ENCODE measurements at places on chromosomes 7 and 10.

DNA sequence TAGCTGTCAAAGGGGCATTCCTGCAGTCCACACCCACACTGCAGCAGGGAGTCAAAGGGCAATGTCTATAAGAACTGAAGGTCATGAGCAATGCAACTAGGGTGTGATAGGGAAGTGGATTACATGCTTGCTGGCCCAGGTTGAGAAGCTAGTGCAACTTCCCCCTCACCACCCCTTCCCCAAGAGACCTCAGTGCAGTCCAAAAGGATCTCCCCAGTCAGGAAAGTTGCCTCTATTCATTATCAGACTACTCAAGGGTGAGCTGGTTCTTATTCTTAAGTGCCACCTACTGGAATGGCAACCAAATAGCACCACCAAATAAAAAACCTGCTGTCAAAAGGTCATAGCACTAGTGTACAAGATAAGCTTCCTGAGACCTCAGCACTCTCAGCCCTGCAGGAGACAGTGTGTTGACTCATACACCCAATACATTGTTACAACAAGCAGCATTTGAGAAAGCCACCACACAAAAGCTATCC is 28.2 kb downstream of the MTERF1 start:
- DNase-seq, result no peak

DNA sequence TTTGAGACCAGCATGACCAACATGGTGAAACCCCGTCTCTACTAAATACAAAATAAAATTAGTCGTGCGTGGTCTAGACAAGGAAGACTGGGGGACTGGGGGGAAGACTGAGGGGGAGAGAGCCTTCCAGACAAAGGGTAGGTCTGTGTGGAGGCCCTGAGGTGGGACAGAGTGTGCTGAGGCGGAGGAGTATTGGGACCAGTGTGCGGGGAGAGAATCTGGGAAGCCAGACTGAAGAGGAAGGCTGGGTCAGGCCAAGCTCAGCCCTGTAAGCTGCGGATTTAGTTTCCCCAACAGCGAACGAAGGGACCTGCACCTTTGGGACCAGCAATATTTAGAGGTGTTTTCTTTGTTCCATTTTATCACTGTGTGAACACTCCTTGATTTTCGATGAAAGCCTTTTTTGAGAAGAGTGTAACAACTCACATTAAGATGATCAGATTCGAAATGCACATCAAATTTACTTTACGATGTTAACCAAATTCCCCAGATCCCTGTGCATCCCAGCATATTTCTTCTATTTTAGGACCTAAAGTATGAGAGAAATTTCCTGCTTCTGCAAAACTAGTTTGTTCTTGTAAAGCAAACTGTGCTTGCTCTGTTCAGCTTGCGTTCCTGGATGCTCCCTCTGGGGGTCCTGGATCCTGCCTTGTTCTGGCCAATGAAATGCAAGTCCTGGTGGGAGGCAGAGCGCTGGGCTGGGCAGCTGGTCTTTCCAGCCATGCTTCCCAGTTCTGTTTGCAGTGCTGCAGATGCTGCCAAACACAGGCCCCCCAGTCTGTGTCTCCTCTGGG is 39.4 kb downstream of the PLAU start:
- no peak for DNase-seq

GRCh38 chr10:97821308-97822038 is 28.2 kb upstream of the GOLGA7B start:
- no peak for DNase-seq

- no peak for DNase-seq
Measured at GRCh38 chr7:99311702-99312101, 14.0 kb upstream of the ARPC1A start.

DNA sequence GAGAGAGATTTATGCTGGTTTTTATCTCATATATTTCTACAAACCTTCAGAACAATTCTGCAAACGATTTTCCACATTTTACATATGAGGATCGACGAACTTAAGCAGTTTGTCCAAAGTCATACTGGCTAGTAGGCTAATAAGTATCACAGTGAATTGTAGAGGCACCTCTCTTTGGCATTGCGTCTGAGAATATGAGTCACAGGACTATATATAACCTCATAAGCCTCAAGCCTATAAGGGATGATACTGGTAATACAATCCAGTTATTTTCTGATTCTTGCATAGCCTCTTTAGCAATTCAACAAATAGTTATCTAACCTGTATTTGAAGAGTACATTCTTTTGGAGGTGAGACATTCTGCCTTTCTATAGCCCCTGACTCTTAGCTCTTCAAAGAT is 129.8 kb downstream of the GPR158 start:
- no peak for DNase-seq

DNA sequence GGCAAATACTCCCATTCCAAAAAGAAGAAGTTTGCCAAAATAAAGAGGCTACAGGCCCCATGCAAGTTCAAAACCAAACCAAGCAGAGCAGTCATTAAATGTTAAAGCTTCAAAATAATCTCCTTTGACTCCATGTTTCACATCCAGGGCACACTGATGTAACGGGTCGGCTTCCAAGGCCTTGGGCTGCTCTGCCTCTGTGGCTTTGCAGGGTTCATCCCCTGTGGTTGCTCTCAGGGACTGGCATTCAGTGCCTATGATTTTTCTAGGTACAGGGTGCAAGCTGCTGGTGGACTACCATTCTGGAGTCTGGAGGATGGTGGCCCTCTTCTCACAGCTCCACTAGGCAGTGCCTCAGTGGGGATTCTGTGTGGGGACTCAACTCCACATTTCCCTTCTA is 971.6 kb upstream of the MBL2 start:
- no peak for DNase-seq

- no peak for DNase-seq
Measured at GRCh38 chr10:508726-509125, 180.7 kb downstream of the DIP2C start.

DNA sequence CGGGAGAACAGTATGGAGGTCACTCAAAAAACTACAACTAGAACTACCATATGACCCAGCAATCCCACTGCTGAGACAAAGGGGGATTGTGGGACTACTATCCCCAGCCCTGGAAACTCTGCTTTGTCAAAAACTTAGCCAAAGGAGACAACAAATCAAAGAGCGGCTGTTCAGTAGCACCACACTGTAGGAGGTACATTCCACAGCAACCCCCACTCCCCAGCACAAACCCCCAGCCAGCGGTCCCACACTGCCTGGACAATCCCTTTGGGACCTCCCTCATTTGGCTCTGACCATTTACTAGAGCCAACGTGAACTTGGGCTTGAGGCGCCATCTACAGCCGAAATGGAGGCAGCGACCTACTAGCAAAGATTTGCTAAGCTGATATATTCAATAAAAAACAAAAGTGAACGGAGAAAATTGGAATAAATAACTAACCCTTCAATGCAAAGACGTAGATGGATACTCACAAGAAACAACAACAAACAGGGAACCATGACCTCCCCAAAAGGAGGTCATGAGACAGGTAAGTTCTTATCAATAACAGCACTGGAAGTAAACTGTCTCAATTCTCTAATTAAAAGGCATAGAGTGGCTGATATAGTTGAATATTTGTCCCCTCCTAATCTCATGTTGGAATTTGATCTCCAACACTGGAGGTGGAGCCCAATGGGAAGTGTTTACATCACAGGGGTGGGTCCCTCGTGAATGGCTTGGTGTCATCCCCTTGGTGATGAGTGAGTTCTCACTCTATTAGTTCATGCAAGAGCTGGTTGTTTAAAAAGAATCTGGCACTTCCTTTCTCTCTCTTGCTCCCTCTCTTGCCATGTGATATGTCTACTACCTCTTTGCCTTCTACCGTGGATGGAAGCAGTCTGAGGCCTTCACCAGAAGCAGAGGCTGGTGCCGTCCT is 119.0 kb upstream of the KCNMA1 start:
- DNase-seq, result no peak
